ENCODE measurements at places on chromosomes 5 and 9.
A peak's percentile ranks its signal among the peaks of the same experiment; 100 is the strongest.

GRCh38 chr9:87498046-87498810, 561 bp downstream of the DAPK1 start:
- DNase-seq, result no peak

GRCh38 chr5:124922255-124922975, 176.0 kb upstream of the ZNF608 start:
- DNase-seq, result no peak

GRCh38 chr5:150999704-151000442, 20.5 kb upstream of the GPX3 start:
- no peak for DNase-seq

DNA sequence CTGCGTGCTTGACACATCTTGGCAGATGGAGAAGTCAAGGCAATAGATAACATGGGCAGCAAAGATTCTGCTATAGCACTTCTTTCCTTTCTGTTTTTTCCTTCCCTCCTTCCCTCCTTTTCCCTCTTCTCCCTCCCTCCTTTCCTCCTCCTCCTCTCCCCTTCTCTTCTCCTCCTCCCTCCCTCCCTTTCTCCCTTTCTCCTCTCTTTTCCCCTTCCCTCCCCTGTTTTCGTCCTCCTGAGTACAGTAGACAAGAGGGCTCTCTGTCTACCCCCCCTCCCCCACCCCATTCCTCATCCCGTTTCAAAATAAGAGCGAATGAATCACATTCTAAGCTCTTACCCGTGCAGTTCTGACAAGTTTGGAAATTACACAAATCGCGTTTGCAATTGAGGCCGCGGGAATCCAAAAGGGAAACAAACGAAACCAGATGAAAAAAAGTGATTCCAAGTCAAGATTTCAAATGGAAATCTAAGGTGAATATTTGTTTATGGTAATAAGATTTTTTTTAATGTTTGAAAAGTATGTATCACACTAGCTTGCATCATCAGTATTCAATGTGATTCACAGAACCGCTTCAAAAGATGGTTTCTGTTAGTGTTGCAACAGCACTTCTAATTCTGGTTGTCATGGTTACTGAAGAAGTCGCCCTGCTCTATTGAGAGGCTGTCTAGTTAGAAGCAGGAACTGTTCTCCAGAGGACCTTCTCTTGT, 1.3 kb downstream of the NIM1K start:
- peak; percentile 75 for DNase-seq

GRCh38 chr9:4857163-4857810, 64.5 kb downstream of the RCL1 start:
- DNase-seq, result no peak

DNA sequence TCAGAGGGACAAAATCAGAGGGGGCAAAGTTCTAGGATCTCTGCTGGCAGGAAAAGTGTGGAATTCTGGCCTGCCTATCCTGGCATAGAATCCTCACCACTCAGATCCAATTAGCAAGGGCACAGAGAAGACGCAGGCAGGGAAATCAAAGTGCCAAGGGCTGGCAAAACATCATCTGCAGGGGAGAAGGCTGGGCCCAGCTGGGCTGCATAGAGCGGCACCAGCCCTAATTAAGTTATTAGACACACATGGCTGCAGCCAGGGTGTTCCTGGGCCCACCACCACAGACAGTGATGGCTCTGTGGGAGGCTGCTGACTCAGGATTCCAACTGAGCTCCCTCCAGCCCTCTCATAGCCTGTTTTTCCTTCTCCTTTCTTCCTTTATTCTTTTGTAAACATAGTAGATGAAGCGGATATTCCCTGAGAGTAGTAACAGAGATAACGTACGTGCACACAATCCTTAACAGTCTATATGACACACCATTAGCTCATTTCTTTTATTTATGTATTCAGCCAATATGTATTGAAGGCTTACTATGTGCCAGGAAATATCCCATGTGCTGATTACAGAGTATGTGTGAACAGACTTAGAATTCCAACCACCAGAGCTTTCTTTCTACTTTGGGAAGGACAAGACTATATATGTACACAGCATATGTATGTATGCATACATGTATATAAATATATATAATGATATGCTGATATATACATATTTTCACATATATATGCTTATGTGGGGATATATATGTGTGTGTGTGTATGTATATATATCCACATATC, 236.1 kb downstream of the ASTN2 start:
- peak; percentile 57 for DNase-seq

DNA sequence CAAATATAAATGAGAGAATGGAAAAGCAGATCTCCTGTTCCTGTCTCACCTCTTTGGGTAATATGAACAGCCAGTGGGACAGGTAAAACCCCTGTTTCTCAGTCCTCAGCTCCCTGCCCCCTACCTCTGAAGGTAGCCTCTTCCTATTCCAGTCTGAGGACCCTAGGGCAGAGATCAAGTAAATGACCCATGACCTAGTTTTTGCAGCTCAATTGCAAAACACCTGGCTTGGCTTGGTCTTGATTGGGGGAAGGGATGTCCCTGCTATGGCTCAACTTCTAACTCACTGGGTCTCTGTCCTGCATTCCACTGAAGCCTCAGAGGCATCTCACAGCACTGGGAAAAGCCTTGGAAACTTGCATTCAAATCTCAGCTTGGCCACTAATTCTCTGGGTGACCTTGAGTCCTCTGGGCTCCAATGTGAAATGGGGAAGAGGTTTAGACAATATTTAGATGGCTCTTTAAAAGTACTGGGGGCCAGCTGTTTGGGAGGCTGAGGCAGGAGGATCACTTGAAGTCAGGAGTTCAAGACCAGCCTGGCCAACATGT, 1.6 kb upstream of the GALT start:
- DNase-seq, result no peak

DNA sequence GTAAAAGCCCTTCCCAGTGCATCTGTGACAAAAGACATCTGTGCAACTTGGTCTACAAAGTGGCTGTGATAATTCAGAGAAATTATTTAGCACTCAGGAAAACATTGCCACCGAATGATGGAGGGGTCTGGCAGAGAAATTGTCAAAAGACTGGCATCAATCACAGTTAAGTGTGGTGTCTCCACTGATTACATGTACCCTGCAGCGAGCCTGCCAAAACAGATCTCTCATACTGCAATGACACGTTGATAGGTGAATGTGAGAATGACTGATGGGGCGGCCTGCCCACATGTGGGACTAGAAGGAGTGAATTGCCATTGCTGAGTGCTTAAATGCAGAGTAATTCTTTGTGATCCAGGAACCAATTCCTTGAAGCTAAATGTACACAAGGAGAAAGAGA, 136.4 kb upstream of the PCSK5 start:
- DNase-seq, result no peak

GRCh38 chr9:120531683-120532300, 48.2 kb downstream of the CDK5RAP2 start:
- DNase-seq, result no peak

DNA sequence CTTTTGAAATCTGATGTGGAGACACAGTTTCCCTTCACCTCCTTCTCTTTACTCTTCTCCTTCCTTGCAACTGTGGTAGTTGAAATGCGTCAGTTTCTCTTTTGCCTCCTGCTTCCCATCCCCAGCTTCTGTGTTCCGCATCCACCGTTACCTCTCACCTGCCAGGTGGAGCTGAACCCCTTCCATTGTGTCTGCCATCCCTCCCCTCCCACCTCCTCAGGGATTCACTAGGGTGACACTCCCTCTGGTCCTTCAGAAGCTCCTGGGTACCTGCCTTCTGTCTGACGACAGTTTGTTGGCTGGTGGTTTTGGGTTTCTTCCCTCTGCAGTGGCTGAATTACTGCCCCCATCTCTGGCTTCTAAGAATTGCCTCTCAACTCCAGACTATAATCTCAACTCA, 132.1 kb downstream of the SLC24A2 start:
- DNase-seq, result no peak

DNA sequence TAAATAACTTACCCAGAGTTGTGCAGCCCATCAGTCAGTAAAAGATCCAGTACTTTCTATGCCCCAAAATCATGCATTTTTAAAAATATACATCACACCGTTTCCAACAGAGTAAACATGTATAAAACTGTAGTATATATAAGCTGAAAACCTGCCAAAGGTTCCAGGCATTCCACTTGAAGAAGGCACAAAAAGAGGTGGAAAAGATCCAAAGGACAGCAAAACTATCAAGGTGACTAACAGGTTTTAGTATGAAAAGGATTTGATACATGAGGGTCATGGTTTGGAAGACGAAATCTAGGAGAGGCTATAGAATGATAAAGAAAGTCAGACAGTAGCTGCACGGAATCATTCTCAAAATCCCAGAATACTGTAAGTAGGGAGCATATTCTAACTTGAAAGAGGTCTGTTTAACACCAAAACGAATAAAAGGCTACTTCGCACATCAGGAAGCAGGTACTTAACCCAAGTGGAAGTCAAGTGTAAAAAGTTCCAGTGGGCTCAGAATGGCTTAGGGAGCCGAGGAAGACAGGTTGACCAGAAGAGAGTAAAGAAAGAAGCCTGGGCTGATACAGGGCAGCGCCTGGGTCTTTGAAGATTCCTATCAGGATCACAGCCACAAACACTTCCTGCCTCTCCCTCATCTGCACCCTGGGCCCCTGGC, 207.2 kb downstream of the ADAMTS12 start:
- DNase-seq, result no peak

DNA sequence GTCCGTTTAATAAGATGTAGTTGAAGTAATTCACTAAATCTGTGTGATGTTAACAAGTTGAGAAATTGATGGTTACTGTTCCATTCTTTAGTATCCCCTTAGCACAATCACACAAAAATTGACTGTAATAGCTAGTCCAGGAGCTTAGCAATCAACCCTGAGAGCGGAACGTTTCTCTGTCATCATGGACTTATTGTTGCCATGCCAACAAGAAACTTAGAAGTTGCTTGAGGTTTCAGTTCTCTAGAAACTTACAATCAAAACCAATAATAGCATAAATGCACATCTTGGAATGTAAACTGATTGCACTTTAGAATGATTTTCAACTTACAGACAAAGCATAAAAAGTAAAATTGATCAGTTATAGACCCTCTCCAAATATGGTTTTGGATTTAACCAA, 125.4 kb upstream of the ANKH start:
- no peak for DNase-seq

DNA sequence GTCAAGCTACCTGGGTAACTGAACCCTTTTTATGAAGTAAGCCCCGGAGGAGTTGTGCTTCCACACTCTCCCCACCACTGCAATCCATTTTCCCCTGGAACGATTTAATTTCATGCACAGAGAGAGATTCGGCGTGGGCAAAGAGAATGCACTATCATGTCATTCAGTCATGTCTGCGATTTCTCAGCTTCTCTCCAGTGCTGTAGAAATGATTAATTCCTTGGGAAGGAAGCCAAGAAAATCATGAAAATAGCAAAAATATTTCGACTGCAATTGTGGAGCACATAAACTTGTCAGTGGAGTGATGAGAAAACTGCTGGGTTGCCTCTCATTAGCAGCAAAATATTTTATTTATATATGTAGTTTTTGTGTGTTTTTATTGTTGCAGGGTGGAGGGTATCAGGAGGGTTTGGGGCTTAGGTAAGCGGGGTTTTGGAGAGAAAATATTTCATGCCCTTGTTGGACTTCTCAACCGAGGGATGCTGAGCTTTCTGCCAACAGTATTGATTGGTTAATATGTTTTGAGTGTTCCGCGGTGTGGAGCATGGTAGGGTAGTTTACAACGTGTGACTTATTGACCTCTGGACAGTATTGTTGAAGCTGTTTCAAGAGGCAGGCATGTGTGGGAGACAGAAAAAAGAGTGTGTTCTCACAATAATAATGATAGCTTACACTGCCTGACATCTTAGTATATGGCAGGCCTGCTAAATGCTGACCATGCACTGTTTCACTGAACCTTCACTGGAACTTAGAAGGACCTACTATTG, 69.3 kb downstream of the SGCD start:
- DNase-seq, result no peak

- no peak for DNase-seq
Observed at GRCh38 chr5:14218011-14218410, 74.9 kb downstream of the TRIO start.

DNA sequence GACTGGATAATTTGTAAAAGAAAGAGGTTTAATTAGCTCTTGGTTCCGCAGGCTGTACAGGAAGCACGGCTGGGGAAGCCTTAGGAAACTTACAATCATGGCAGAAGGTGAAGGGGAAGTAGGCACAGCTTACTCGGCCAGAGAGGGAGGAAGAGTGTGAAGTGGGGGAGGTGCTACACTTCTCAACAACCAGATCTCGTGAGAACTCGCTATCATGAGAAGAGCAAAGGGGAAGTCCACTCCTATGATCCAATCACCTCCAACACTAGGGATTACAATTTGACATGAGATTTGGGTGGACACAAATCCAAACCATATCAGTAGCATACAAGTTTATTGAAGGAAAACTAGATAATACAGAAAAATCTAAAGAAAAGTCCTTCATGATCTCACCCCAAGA, 39.9 kb downstream of the NEURL1B start:
- DNase-seq, result no peak

DNA sequence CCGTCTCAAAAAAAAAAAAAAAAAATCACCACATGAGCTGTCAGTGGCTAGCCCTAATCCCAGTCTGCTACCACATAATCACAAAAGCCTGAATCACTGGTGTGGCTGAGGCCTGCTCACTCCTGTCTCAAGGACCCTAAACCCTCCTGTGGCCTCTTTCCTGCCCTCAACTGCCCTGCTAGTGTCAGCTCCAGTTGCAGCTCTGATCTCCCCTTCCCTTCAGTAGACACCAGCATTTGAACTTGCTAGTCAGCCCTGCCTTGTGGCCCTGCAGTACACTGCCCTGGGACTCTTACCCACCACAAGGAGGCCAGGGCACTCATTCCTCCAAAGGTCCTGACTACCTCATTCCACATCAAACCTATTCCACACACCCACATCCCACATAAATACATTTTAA, 9.5 kb upstream of the P4HA2 start:
- no peak for DNase-seq

GRCh38 chr5:169666365-169666764, 29.3 kb downstream of the DOCK2 start:
- DNase-seq, result no peak

GRCh38 chr5:63963080-63963735, 963 bp upstream of the HTR1A start:
- peak; percentile 40 for DNase-seq

DNA sequence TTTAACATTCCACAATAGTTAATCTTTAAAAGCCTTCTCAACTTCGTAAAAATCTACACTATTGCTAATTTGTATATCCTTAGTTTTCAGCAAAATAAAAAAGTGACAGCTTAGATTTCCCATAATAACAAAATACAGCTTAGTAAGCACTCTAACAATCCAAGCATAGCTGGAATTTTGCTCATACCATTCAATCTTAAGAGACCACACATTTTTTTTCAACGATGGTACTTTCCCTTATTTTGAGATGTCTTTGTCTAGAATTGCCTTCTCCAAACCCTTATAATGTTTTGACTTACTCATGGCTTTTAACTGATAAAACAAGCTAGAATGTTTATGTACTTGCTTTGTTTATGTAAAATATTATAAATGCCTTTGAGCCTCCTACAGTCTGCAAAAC, 65.6 kb downstream of the HOMER1 start:
- DNase-seq, result no peak

DNA sequence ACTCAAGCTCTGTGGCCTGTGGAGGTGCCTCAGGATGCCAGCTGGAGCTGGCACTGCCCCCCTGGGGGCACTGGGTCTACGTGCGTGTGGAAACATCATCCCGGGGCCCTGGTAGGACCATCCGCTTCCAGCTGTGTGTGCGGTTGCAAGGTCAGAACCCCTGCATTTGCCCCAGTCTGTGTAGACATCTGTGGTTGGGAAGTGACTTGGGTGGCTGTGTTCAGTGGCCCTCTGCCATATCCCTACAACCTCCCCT, 12.5 kb downstream of the TMEM8B start:
- no peak for DNase-seq

Measured in SK-N-MC (cell line).